Spleen (tissue), 13 donors: ENCODE measurements at places on chromosomes 6 and 20. TPM values are rescaled to one million over a fixed set of nuclear protein-coding genes. Genes with fewer than 3 reads are reported as not detected.

ETV7 gene
- total RNA-seq: 0.51 TPM

GRCh38 chr6:116533233-116533957 lies 12.1 kb downstream of the TRAPPC3L start:
- DNase-seq: no peak
- H3K4me1 ChIP-seq: peaks cover 22% of the 10 kb centered on the region
- H3K27ac ChIP-seq: no peak overlapping the region
- H3K27me3 ChIP-seq: no peaks in the 10 kb centered on the region

- H3K27me3 ChIP-seq: no peaks in the 10 kb centered on the region
- peaks cover 78% of the 10 kb centered on the region for H3K4me1 ChIP-seq
- peak overlapping the region; percentile 49 for H3K27ac ChIP-seq
Measured at GRCh38 chr6:53300656-53301551, 47.8 kb downstream of the ELOVL5 start.

GRCh38 chr6:84033523-84034451 lies at the start of gene MRAP2:
Gene MRAP2 (plus strand): TSS chr6:84033772. CDS start chr6:84055319, 21,547 bp downstream.
- peak within 1 kb of the TSS; percentile 43 for H3K4me3 ChIP-seq
- no peak for DNase-seq
- H3K27me3 ChIP-seq: peaks cover 44% of the 10 kb centered on the region
- H3K36me3 ChIP-seq: no peaks in the 10 kb centered on the region
- H3K4me1 ChIP-seq: peaks cover 17% of the 10 kb centered on the region

DNA sequence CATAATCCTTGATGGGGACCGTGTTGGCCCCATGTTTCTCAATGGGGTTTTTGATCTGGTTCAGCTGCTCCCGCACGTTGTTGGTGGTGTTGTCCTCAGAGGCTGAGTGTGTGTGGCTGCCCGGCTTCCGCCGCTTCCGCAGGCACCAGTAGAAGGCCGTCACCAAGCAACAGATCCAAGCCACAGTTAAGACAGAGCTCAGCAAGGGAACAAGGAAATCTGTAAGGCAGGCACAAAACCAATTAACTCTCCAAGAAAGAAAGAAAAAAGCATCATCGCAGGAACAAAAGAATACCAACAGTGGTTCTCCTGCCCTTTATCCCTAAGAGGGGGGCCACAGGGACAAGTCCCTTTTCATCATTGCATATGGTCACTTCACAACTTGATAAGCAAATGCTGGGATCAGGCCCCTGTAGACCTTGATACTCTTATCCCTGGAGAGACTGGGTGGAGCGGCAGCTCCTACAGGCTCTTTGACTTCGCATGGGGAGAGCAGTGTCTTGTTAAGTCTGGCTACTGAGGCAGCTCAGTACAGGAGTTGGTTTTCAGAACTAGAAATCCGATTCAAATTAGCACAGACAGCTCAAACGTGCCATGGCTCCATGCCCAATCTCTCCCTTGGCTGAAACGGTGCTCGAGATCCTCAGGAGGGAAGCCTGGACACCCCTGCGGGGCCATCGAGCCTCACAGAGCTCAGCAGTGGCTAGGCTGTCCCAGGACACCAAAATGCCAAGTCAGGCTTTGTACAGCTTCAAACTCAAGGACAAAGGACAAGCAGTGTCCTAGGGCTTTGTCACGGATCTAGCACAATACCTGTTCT lies 33.9 kb downstream of the JAG1 start:
- peaks cover 45% of the 10 kb centered on the region for H3K36me3 ChIP-seq
- H3K4me3 ChIP-seq: no peak overlapping the region
- H3K27me3 ChIP-seq: no peaks in the 10 kb centered on the region
- peaks cover 34% of the 10 kb centered on the region for H3K4me1 ChIP-seq
- DNase-seq: no peak
- no peak overlapping the region for H3K27ac ChIP-seq

PRKN gene
- 6.4 TPM for total RNA-seq

DNA sequence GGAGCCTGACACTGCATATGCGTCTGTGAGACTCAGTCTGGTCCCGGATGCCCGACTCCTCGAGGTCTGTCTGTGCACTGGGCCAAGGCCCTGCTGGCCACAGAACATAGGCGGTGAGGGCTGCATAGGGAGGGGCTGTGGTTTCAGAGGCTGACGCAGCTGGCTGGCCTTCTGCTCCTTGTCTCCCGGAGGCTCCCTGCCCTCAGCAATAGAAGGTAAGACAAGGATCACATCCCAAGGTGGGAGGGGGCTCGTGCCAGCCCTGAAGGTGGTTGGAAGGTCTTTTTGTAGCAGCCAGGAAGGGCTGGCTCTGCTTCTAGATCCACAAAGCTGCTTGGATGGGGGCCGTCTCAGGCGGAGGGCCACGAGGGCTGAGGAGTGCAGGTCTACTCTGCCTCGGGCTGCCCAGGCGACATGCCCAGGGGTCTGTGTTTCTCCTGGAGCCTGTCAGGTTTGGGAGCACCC lies 239.8 kb upstream of the SULF2 start:
- no peak overlapping the region for H3K27ac ChIP-seq
- H3K4me1 ChIP-seq: no peaks in the 10 kb centered on the region
- no peaks in the 10 kb centered on the region for H3K27me3 ChIP-seq
- H3K36me3 ChIP-seq: no peaks in the 10 kb centered on the region

SLC32A1 gene
- not detected for total RNA-seq

DNA sequence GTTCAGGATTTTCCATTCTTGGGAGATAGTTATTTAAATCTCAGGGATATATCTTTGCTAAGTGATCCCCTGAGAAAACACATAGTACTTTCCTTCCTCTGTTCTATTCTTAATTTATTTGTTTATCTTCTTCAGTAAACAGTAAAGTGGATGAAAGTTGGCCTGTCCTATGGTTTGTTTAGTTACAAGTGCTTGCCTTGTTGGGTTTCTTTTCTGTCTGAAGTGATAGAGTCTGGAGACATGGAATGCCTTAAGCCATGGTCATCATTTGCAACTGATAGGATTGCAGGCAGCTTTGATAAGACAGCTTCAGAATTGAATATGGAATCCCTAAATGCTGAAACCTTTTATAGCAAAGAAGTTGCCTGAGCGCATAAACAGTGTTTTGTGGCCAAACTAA lies 4.9 kb downstream of the ADGRG6 start:
- no peak overlapping the region for H3K27ac ChIP-seq
- peaks cover 6% of the 10 kb centered on the region for H3K4me1 ChIP-seq
- peaks cover 18% of the 10 kb centered on the region for H3K27me3 ChIP-seq
- H3K36me3 ChIP-seq: no peaks in the 10 kb centered on the region
- DNase-seq: no peak

TRIM40 gene
- total RNA-seq: 0.20 TPM

- H3K27ac ChIP-seq: no peak overlapping the region
- DNase-seq: no peak
- no peaks in the 10 kb centered on the region for H3K36me3 ChIP-seq
- no peaks in the 10 kb centered on the region for H3K4me1 ChIP-seq
- no peak overlapping the region for H3K4me3 ChIP-seq
- H3K27me3 ChIP-seq: no peaks in the 10 kb centered on the region
Measured at GRCh38 chr20:53668992-53669391, 75.4 kb upstream of the ZNF217 start.

- no peak overlapping the region for H3K4me3 ChIP-seq
- peak overlapping the region; percentile 2 for H3K27ac ChIP-seq
- DNase-seq: no peak
- H3K36me3 ChIP-seq: no peaks in the 10 kb centered on the region
Measured at GRCh38 chr20:32114305-32114960, 4.9 kb downstream of the TM9SF4 start.

TTK gene
- 3.7 TPM for total RNA-seq

ZNF311 gene
- 1.7 TPM for total RNA-seq

GRCh38 chr6:154951345-154952200 lies 43.5 kb upstream of the TIAM2 start:
- DNase-seq: no peak
- no peak overlapping the region for H3K4me3 ChIP-seq
- peaks cover 15% of the 10 kb centered on the region for H3K36me3 ChIP-seq

- H3K27ac ChIP-seq: peak overlapping the region; percentile 80
- peaks cover 60% of the 10 kb centered on the region for H3K4me1 ChIP-seq
- H3K27me3 ChIP-seq: no peaks in the 10 kb centered on the region
- H3K36me3 ChIP-seq: peaks cover 13% of the 10 kb centered on the region
- no peak for DNase-seq
Measured at GRCh38 chr20:59043698-59044097, 1.1 kb upstream of the PRELID3B start.

DNA sequence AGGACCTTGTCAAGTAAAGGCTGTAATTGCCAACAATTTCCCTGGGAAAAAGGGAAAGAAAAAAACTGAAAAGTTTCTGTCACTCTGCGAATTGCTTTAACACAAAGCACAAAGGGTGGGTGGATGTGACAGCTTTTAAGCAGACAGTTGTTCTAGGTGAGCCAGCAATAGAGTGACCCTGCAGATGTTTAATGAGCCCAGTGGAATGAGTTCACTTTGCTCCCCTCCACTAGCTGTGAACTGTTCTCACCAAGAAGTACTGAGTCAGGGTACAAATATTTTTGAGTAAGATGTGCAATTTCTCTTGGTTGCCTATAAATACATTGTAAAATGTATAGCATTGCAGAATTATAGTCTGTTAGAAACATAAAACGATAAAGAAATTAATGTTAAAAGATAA lies 26.2 kb upstream of the LRRC1 start:
- no peaks in the 10 kb centered on the region for H3K4me1 ChIP-seq
- no peak for DNase-seq
- no peaks in the 10 kb centered on the region for H3K27me3 ChIP-seq
- no peak overlapping the region for H3K27ac ChIP-seq
- H3K36me3 ChIP-seq: no peaks in the 10 kb centered on the region

KCNB1 gene
- total RNA-seq: 1.8 TPM

GRCh38 chr6:136113736-136114173 lies 136.4 kb downstream of the MTFR2 start:
- no peak overlapping the region for H3K27ac ChIP-seq
- no peaks in the 10 kb centered on the region for H3K27me3 ChIP-seq
- no peak overlapping the region for H3K4me3 ChIP-seq
- no peak for DNase-seq
- no peaks in the 10 kb centered on the region for H3K36me3 ChIP-seq

DNA sequence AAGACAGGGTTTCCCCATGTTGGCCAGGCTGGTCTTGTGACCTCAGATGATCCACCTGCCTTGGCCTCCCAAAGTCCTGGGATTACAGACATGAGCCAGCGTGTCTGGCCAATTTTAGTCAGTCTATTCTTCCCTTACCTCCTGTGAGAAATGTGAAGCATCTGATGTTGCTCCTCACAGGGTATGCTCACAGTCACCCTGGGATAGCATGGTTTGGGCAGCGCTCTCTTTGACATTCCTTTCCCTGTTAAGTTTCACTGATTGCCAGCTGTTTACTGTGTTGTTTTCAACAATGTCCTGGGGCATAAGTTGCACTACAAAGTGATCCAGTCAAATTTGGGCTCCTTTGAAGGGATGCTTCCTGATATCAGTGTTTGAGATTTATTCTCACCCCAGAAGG lies 13.1 kb downstream of the CDC5L start:
- no peak overlapping the region for H3K4me3 ChIP-seq
- no peak overlapping the region for H3K27ac ChIP-seq
- H3K27me3 ChIP-seq: no peaks in the 10 kb centered on the region
- peaks cover 93% of the 10 kb centered on the region for H3K36me3 ChIP-seq

KIFC1 gene
- 8.6 TPM for total RNA-seq

HLA-DRB1 gene
- 365 TPM for total RNA-seq

DNA sequence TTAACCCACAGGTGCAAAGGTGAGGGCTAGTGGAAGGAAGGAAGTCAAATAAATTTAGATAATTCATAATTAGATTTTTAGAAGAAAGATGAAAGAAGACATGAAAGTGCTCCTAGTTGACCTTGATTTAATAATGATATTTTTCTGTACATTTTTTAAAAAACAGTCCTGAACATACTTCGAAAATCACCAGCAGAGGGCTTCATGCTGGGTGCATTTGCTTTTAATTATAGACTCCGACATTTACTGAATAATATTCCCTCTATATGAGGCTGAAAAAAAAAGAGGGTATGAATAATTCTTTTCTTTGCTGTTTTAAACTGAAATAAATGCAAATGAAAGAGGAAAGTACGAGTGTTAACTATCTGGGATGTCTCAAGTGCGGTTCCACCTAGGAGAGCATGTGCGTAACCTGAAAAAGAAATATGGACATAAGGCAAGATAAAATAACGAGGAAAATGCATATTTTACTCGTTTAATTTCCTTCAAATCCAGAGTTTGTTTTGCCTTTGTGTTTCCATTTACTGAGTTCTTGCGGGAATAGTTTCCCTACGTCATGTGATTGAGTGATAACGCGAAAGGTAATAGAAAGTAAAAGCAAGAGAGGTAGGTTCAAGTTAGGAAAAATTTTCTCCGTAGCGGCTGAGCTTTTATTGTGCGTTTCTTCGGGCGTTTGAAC lies 3.1 kb upstream of the TFAP2B start:
- no peak overlapping the region for H3K27ac ChIP-seq
- H3K4me1 ChIP-seq: no peaks in the 10 kb centered on the region
- no peaks in the 10 kb centered on the region for H3K36me3 ChIP-seq
- peak overlapping the region; percentile 36 for H3K4me3 ChIP-seq
- H3K27me3 ChIP-seq: peaks cover 20% of the 10 kb centered on the region

LTB gene
- 162 TPM for total RNA-seq

PTGIS gene
- 1.6 TPM for total RNA-seq

DNA sequence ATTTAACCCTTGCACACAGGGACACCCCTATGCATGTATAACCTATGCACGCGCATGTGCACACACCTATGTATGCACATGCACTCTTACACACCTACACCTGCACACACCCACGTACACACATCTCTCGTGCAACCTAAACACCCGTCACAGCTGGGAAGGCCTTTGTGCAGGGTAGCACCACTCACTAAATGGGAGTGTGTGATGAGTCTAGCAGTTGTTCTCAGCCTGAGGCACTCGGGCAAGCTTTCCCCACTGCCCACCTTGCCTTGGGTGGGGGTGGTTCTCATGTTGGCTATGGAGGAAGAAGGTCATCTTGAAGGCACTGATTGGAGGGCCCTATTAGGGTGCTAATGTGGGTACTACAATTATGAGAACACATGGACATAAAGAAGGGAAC lies 85.8 kb downstream of the DLL1 start:
- no peak overlapping the region for H3K4me3 ChIP-seq
- no peak overlapping the region for H3K27ac ChIP-seq
- H3K4me1 ChIP-seq: no peaks in the 10 kb centered on the region
- H3K36me3 ChIP-seq: no peaks in the 10 kb centered on the region
- peaks cover 11% of the 10 kb centered on the region for H3K27me3 ChIP-seq

DNA sequence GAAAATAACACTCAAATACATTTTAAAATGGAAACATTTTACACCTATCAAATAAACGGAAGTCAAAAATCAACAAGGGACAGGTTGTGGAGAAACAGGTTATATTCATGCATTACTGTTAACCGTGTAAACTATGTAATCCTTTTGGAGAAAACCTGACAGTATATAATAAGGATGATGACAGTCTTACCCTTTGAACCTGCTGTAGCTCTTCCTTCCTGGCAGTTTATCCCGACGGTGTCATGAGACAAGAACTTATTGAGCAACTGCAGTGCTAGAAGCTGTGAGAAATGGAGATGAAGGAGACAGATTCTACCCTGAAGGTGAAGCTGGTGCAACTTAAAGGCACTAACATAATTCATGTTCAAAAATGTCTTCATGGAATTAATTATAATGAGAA lies 76.7 kb downstream of the PLEKHG1 start:
- no peak overlapping the region for H3K4me3 ChIP-seq
- H3K36me3 ChIP-seq: no peaks in the 10 kb centered on the region
- no peaks in the 10 kb centered on the region for H3K27me3 ChIP-seq
- H3K27ac ChIP-seq: no peak overlapping the region
- DNase-seq: no peak

- no peaks in the 10 kb centered on the region for H3K4me1 ChIP-seq
- DNase-seq: no peak
- H3K27ac ChIP-seq: no peak overlapping the region
- H3K27me3 ChIP-seq: no peaks in the 10 kb centered on the region
- H3K4me3 ChIP-seq: no peak overlapping the region
Measured at GRCh38 chr6:101516578-101516977, 123.1 kb downstream of the GRIK2 start.

- no peak overlapping the region for H3K4me3 ChIP-seq
- no peak for DNase-seq
- no peak overlapping the region for H3K27ac ChIP-seq
- H3K4me1 ChIP-seq: no peaks in the 10 kb centered on the region
Measured at GRCh38 chr6:149289192-149289781, 28.2 kb upstream of the TAB2 start.

ALDH8A1 gene
- total RNA-seq: 0.52 TPM

CD83 gene
- 14.1 TPM for total RNA-seq
